ENCODE measurements at places on chromosomes 7 and 10. TPM values are rescaled to one million over a fixed set of nuclear protein-coding genes. Genes with fewer than 3 reads are reported as not detected.

Gene GRM3
- not detected for total RNA-seq

Gene IFIT1B
- total RNA-seq, result not detected

Gene ACBD5
- 10.7 TPM for total RNA-seq

Gene EPDR1
- 22.7 TPM for total RNA-seq

- DNase-seq, result no peak
Measured at GRCh38 chr10:50544857-50545429, 78.8 kb downstream of the SGMS1 start.

GRCh38 chr7:151680810-151681209 lies 161.1 kb upstream of the RHEB start:
- no peak for DNase-seq

DNA sequence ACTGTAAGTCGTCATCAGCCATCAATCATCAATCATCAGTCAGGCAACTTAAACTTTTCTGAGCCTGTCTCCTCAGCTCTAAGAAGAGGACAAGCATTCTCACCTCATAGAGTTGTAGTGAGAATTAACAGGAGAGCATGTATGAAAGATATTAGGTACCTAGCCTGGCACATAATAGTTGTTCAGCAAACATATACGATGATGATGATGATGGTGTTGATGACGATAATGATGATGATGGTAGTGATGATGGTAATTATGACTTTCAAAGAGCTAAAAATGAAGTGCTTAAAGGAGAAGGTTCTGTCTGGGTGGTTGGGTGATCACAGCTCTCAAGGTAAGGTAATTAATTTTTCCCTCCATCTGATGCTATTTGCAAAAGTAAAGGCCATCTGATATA lies 55.1 kb upstream of the ADRB1 start:
- no peak for DNase-seq

DNA sequence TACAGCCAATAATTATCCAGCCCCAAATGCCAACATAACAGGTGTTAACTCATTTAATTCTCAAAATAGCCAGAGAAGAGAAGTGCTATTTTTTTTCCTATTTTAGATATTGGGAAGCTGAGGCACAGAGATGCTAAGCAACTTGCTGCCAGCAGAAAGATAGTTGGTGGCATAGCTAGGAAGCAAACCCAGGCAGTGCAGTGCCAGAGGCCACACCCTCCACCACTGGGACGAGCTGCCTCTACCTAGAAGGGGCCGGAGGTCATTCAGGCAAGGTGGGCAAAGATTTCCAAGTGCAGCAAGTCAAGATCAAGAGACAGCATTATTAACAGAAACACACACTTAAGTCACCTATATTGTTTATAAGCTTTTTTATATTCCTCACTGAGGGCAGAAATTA lies 654.1 kb downstream of the INHBA start:
- no peak for DNase-seq

DNA sequence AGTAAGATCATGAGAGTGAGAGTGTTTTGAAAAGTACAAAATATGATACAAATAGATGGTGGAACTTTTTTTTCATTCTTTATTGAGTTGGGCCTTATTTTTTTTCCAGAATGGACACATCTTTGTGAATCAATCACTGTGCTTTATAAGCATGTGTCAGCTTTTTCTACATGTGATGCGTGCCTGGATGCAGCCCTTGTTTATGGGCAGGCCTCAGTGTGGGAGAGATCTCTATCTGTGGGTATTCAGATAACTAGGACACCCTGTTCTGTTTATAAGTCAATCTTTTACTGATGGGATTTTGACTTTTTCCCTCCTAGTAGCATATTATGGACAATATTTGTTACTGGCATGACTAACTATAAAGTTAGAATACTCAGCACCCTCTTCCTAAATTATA lies 42.9 kb upstream of the IKZF1 start:
- no peak for DNase-seq

GRCh38 chr10:30759423-30759822 lies 129.9 kb upstream of the LYZL2 start:
- DNase-seq, result peak; percentile 61

DNA sequence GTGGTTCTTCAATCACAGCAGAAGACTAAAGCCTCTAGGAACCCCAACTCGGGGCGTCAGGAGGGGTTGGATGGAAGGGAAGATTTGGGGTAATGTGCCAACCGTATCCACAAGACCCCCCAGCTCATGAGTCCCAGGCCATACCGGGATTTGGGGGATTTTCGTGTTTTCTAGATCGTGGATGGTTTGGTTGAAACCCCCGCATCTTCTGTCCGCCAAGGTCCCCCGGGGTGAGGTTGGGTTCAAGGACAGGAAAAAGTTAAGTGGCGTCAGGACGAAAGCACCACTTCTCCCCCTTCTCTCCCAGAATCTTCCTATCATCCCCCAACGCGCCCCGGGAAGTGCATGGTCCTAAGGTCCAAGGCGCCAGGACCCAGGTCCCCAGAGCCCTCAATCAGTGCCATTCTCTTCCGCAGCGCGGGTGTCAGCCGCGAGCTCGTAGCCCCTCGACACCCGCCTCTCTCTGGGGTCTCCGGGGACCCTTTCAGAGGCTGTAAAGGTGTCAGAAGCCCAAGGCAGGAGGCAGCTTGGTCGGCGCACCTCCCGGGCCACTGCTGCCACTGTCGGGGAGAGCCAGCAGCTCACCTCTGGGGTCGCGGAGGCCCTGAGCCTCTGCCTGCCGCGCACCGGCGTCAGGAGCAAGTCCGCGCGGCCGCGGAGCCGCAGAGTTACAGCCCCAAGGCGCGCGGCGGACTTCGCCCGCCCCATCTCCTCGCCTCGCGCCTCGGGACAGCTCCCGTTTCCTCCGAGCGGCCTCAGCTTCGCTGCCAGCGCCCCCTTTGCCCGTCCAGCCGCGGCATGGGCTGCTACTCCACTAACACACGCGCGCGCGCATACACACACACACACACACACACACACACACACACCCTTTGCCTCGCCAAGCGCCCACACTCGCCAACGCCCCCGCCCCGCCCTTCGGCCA lies 1.5 kb downstream of the MKX start:
- DNase-seq, result peak; percentile 29

GRCh38 chr10:32788359-32788758 lies 169.7 kb downstream of the ITGB1 start:
- DNase-seq, result no peak

GRCh38 chr7:73573791-73574190 lies 4.6 kb downstream of the TBL2 start:
- no peak for DNase-seq

GRCh38 chr10:118472415-118473304 lies 122.8 kb downstream of the PRLHR start:
- no peak for DNase-seq

DNA sequence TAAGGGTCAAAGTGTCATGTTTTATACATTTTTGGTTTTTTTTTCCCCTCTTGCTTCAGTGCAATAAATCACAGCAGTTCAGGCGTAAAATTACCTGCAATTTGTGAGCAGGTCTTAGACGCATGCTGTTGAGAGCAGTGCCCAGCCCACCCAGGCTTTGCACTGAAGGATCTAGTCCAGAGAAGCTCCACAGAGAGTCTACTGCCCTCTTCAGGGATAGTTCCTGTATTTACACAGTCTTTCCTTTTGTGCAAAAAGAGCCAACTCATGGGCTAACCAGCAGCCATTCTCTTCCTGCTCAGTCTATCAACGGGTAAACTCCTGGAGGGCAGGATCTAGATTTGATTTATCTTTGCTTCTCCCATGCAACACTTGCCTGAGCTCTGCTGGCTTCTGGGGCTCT lies 82.2 kb upstream of the NAMPT start:
- peak; percentile 57 for DNase-seq

All from PC-3 (cell line).